CD4-positive, alpha-beta T cell treated with Interleukin-21 for 1 hour (primary cell): ENCODE measurements at places on chromosomes 7 and 10.

DNA sequence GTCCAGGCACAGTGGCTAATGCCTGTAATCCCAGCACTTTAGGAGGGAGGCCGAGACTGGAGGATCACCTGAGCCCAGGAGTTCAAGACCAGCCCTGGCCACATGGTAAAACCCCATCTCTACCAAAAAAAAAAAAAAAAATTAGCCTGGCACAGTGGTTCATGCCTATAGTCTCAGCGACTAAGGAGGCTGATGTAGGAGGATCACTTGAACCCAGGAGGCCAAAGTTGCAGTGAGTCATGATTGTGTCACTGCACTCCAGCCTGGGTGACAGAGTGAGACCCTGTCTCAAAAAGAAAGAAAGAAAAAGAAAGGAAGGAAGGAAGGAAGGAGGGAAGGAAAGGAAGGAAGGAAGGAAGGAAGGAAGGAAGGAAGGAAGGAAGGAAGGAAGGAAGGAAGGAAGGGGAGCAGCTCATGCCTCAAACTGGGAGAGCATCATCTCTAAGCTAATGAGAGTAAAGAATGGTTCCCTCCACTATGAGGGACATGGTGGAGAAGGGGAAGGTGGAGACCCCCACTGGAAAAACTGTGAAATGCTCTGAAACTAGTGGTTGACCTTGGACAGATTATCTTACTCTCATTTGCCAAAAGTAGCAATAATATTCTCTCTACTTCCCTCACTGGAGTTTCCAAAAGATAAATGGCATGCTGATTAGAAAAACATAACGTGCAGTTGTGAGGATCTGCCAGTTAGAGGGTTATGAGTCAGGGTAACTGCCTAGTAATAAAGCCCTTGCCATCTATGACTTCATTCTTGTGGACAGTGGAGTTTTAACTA is 16.8 kb downstream of the GIMAP5 start:
- DNase-seq = peak; percentile 60

DNA sequence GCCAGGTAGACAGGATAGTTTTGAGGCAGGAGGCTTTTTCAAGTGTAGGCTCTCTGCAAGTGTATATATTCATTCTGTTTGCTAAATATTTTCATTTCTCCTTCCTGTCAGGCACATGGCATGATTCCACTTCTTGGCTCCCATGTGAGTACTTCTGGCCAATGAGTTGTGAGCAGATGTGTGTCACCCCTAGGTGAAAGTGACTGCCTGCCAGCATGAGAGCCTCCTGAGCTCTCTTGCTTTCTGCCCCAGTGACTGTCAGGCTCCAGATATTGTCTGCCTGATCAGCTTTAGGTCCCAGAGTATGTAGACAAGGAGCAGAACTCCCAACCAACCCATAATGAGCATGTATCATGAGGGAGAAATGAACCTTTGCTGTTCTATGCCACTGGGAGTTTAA is 257.6 kb upstream of the NPY start:
- no peak for DNase-seq

- DNase-seq = no peak
These were observed 3.8 kb downstream of the SFXN2 start for GRCh38 chr10:102718220-102718619.

DNA sequence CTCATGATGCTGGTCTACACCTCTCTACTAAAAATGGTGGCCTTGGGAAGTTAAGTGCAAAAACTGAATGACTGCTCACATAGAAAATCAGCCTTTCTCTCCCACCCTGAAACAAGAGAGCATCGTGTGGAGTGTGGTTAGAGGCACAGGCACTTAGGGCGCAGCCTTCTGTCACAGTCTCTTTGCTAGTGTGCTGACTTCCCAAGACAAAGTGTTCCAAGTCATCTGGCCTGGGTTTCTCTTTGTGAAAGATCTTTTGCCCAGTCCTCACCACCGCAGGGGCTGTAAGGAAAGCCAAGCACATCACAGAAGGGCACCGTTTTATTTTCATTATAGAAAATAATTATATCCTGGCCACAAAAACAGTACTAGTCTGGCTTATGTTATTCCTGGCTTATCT is 12.5 kb downstream of the STN1 start:
- no peak for DNase-seq

GRCh38 chr7:70477036-70478010 is 654.6 kb upstream of the GALNT17 start:
- no peak for DNase-seq

GRCh38 chr7:119963654-119964053 is 309.3 kb upstream of the KCND2 start:
- DNase-seq = no peak

DNA sequence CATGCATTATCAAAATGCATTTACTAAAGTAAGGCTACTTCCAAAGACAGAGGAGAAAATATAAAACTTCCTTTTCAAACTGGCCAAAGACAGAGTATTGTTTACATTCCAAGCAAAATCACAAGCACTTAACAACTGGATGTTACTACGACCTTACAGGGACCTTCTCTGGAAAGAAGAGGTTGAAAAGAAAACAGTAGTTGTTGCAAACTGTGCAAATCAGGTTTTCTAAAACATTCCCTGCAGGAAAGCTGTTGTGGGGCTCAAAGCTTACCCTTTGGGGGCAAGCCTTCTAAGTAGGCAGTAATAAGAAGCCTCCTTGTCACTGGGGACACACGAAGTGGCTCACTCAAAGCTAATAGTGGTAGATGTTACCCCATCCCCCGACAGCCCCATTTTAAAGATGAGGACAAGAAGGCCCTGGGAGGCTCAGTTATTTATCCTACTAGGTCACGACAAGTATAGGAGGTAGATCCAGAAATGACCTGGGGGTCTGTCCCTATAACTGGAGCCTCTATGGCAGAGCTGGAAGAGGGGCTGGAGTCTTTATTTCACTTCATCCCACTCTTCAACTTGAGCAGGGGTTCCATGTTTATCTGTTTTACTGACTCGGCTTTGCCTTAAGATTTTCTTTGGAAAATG is 46.6 kb downstream of the ATXN7L1 start:
- no peak for DNase-seq

- no peak for DNase-seq
These were observed 162.3 kb upstream of the AHR start for GRCh38 chr7:17136126-17136525.

- DNase-seq = no peak
These were observed 644.4 kb downstream of the GRM8 start for GRCh38 chr7:126608339-126608776.

GRCh38 chr10:78756604-78757343 is 312.0 kb upstream of the ZMIZ1 start:
- DNase-seq = peak; percentile 17

- no peak for DNase-seq
These were observed 17.1 kb upstream of the ARPC1A start for GRCh38 chr7:99308461-99309074.

DNA sequence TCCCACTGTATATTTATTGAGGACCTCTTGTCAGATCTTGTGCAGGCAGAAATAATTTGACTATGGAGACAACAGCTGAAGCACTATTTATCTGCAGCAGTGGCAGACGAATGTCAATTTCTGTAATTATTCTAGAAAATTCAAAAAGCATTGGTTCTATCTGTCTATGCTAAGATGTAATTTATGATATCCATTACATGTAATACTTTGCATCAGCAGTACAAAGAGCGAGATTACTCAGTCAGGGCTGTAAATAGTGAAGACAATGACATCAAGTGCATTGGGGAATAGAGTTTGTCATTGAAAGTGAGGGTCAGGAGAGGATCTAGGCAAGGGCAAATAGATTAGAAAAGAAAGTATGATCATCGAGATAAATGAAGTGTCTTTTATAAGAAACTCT is 508.2 kb downstream of the ZWINT start:
- DNase-seq = no peak

DNA sequence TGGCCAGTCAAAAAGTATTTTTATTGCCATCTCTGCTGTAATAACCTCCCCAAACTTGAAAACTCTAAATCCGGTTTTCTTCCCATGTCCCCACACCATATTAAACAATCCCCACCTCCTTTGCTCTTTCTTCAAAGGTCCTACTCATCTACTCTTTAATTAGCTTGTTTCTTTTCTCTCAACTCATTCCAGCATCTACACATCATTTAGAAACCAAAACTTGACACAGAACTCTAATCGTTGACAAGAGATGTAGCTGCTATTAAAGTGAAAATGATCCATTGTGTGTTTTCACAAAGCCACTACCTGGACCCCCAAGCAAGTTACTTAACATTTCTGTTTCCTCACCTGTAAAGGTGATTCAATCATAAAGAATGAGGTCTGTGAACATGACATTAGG is 436.3 kb upstream of the NPVF start:
- DNase-seq = no peak

- DNase-seq = peak; percentile 47
These were observed 1.7 kb upstream of the PAX2 start for GRCh38 chr10:100743626-100744135.

DNA sequence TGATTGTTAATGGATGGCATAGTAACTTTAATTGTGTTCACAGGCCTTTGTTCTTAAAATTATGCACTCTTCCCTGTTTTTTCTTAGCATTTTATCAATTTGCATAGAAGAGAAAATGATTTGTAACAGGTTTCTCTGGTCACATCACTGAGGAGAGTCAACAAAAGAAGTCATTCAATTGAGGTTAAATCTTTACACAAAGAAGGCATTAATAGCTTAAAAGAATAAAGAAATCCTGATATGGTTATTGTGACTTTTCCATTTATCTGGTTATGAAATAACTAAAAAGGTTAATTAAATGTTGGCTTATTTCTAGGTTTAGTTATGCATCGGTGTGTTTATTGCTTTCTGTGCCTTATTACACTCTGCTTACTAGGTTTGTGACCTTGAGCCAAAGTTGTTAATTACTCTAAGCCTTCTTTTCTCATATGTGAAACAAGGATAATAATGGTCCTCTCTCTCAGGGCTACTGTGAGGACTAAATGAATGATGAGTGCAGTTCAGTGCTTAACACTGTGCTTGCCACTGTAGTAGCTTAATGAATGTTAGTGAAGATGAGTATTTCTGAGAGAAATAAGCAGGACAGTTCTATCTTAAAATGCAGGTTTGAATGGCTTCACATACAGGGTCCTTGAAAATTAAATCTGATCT is 12.1 kb downstream of the BMPR1A start:
- DNase-seq = no peak

DNA sequence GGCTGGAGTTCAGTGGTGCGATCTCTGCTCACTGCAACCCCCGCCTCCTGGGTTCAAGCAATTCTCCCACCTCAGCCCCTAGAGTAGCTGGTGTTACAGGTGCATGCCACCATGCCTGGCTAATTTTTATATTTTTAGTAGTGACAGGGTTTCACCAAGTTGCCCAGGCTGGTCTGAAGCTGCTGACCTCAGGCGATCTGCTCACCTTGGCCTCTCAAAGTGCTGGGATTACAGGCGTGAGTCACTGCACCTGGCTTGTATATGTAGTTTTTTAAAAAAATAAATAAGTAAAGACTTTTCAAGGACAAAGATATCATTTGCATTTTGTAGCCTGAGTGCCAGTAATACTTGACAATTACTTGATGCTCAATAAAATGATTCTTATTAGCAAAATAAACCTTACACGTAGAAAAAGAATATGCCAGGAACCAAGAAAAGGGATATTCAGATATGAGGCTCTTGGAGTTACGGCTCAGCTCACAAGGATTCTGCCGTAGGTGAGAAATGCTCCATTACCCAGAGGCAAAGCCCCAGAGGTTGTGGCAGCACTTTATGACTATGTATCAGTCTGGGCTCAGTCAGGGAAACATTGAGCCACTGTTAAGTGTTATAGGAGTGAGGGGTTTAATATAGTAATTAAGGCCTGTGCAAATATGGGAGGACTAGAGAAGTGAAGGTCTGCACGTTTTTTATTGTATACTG is 98.5 kb downstream of the TPST1 start:
- DNase-seq = no peak

GRCh38 chr10:102402512-102402896 is 7.0 kb downstream of the NFKB2 start:
- DNase-seq = peak; percentile 6

DNA sequence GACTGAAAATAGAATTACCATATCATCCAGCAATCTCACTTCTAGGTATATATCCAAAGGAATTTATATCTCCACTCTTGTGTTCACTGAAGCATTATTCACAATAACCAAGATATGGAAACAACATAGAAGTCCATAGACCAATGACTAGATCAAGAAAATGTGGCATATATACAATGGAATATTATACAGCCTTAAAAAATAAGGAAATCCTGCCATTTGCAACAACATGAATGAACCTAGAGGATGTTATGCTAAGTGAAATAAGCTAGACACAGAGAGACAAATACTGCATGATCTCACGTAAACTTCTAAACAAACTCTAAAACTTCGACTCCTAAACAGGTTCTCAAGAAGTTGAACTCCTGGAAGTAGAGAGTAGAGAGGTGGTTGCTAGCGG is 254.5 kb downstream of the SKIDA1 start:
- no peak for DNase-seq

DNA sequence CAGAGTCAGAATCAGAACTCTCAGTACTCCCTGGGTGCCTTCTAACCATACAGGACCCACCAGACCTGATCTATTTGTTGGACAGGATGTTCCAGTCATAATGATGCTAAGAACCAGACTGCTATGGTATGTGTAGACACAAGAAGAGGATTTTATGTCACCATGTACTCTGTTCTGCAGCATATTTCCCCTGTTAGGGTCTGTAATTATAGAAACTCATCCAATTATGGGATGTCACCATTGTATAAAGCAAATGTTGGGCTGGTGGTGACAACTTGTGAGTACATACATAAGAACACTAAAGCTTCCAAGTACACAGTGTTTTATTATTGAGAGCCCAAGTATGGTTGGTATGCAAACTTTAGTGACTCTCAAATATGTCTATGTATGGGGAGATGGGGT is 67.1 kb upstream of the AGBL3 start:
- no peak for DNase-seq

DNA sequence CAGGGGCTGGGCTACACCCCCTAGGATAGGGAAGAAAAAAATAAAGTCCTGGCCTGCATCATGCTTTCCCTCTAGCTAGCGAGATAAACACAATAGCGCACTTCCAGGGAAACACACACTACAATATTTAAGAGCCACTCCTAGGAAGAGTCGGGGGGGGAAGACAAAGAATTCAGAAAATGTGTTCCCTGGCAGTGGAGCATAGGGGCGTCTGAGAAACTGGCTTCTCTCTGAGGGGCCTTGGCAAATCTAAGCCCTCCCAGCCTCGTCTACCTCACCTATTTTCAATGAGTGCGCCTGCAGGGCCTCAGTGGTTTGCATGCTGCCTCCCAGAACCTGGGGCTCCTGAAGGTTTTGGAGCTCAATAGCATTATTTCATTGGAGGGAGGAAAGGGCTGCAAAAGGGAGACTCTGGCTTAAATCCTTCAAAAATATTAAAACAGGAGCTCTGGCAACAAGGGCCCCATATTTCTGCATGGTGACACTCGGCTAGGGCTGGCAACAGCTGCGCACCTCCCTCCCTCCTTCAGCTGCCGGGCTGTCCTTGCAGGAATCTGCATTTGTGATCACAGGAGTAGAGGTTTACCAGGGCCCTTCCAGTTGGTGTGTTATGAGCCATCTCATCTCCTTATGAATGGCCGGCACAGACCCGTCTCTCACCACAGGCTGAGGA is 10.8 kb downstream of the ANXA11 start:
- DNase-seq = no peak
